ENCODE measurements at places on chromosomes 6 and 20.

GRCh38 chr6:166466178-166467122, 83.7 kb upstream of the MPC1 start:
- no peak for DNase-seq

DNA sequence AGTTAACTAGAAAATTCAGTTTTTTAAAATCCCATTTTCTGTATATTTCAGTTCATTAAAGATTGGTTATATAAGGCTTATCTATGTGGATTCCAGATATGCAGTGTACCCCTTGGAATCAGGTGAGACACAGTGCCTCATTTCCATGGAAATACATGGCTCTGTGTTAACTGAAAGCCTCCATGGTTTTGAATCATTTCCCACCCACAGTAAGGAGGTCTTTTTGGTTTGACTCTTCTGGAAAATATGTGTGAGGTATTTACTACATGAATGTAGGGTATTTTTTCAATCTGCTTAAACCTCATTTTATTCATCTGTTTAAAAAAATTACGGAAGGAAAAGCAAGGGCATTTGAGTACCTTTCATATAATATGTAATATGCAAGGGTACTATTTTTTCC, 25.5 kb downstream of the RNF144B start:
- no peak for DNase-seq

GRCh38 chr6:106792536-106793236, 163.3 kb downstream of the QRSL1 start:
- DNase-seq, result no peak

DNA sequence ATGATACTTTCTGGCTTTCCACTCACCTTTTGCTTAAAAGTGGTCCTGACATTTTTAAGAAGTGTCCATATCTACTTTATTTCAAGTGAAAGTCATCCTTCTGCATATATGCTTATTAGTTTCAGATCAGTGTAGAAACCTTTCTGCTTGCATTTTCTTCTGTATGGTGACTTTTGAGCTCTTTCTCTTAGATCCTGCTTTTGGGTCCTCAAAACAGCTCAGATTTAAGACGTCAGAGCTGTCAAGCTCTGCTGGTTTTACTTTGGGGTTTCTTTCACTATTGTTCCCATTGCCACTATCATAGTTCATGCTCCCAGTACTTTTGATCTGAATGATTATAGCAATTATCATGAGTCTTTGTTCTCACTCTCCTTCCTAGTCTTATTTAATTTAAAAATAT, 41.7 kb downstream of the BCKDHB start:
- no peak for DNase-seq

DNA sequence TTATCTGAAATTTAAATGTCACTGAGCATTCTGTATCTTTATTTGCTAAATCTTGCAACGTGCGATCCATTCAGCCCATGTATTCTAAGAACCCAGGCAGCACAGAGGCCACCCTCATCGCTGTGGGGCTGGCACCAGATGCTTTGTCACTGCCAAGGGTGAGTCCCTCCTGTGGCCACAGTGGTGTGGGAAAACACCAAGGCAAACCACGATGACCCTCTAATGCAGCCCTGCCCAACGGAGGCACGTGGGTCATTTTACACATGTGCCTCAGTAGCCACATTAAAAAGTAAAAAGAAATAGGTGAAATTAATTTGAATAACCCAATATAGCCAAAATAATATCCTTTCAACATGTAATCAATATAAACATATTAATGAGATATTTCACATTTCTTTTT, 221.7 kb downstream of the UNC5CL start:
- no peak for DNase-seq

GRCh38 chr20:24662322-24662721, 192.9 kb downstream of the SYNDIG1 start:
- DNase-seq, result no peak

DNA sequence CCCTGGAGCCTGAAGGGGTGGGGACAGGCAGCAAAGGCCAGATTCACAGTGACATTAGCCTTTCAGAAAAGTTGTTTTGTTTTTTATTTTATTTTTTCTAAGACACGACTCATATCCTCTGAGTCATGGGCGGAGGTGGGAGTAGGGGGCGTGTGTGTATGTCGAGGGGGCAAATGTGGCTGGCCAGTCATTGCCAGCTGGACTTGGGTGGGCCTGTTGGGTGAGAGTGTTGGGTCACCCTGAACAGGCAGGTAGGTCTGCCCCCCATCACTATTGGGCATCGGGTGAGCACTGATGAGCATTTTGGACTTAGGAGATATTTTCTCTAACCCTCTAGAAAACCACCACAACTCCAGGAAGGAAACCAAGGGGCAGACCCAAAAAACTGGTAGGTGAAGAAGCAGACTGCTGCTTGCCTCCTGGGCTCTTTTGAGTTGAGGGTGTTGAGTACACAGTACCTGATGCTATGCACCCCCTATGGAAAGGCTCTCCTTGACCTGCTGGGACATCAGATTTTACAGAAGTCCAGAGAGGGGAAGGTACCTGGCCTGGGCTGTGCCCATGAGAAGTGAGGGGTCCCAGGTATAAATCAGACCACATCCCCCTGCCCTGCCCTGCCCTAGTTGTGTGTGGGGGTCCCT, 5.6 kb downstream of the SMIM29 start:
- no peak for DNase-seq
